Neural crest cell (in vitro differentiated cells): ENCODE measurements at places on chromosomes 16 and 17. TPM values are rescaled to one million over a fixed set of nuclear protein-coding genes. Genes with fewer than 3 reads are reported as not detected.
A peak's percentile ranks its signal among the peaks of the same experiment; 100 is the strongest.

DNA sequence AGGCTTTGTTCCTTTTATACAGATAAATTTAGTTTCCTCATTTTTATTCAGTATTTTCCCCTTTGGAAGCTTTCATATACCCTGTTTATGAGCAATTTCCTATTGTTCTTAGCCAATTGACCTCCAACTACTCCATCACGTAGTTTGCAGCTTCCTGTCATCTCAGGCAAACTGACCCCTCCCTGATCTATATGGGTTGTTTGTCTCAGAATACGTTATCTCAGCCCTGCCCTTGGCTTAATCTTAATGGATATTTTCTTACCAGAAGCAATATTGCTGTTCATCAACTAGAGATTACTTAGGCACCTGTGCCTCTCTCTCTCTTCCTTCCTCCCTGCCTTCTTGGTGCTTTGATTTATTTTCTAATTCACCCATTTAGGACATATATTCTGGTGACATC, 81.2 kb downstream of the ZNF18 start:
- DNase-seq, result no peak

DNA sequence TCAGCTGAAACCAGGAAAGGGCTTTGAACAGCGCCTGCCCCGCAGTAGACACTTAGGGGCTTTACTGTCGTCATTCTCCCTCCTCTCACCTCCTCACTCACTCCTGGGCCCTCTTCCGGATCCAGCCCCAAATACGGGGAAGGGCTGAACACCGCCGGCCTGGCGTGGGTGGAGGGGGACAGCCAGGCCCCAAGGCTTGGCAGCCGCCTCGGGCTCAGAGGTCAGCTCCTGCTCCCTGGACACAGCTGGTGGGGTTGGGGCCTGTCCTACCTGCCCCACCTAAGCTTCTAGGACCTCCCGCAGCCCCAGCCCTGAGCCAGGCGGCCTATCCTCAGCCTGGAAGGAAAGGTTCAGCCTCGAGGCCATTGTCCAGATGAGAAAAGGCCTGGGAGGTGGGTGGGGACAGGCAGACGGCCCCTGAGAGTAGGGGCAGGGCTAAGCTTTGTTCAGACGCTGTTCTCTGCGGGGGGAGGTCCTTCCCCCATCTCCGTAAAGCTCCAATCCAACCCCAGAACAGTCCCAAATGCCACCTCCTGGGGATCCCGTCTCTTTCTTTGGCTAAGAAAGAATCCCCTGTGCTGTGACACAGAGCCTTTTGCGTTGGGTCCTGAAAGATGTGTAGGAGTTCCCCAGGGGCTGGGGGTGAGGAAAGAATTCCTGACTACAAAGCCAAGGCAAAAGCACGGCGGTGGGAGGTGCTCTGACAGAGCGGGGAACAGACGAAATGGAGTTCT, 881 bp upstream of the LLGL1 start:
- peak; percentile 54 for DNase-seq

SMTNL2 gene
- 1.1 and 1.4 TPM in 2 replicates for total RNA-seq

DNA sequence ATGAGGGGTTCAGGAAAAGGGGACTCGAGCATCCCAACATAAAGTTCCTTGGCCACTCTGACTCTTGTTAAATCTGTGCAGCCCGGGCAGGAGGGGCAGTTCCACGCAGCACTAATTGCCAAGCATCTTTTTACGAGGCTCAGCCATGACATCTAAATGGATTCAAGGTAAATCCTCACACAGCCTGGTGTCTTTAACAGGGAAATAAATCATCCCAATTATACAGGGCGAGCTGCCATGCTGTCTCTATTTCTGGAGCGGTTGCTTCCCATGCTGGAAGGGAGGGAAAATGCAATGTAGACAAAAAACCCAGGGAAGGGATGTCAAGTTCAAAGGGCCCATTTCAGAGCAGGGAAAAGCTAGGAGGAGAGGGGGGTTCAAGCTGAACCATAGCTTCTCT, 110.0 kb downstream of the GAS7 start:
- no peak for DNase-seq

- no peak for DNase-seq
These were observed 19.9 kb downstream of the LGALS3BP start for GRCh38 chr17:78959803-78960202.

DNA sequence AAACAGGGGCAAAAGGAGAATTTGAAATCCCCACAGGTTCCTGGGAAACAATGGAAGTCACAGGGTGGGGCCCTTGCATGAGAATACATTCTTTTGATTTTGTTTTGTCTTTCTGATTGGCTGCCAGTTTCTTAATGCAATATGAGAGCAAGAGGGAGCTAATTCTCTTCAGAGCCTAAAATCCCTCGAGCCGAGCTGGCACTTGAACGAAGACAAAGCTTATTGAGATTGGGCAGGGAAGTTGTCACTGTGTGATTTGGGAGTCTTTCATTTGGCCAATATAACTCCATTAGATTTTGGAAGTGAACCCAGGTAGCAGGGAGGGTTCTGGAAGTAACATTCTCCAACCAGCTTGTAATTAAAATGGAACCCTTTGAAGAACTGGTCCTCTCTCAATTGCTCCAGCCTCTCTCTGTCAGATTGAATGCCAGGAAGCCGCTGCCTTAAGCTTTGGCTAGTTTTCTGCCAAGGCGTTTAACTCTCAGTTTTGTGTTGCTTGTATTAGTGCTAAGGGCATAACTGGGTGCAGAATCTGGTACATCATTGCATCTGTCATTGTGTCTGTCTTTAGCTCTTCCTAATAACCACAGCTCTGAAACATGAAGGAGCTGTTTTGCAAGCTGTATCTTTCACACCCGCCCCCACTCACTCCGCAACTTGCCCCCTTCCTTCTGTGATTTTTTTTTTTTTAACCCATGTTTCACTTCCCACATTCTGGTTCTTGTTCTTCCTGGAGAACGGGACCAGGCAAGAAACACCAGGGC, 272.0 kb downstream of the MAF start:
- no peak for DNase-seq

DNA sequence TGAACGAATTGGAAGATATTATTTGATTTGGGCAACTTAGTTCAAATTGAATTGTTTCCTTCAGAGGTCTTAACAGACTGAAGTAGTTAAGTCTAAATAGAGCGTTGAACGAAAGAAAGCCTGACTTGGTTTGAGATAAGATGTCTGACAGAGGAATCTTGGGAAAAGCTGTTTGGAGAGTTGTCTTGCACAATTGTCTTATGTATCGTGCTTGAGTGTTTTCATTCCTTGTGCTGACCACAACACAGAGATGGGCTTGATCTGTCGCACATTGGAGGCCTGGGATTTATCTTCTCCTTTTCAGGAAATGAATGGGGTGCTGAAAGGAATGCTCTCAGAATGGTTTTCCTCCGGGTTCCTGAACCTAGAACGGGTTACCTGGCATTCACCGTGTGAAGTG, 7.8 kb downstream of the MLYCD start:
- no peak for DNase-seq

DNA sequence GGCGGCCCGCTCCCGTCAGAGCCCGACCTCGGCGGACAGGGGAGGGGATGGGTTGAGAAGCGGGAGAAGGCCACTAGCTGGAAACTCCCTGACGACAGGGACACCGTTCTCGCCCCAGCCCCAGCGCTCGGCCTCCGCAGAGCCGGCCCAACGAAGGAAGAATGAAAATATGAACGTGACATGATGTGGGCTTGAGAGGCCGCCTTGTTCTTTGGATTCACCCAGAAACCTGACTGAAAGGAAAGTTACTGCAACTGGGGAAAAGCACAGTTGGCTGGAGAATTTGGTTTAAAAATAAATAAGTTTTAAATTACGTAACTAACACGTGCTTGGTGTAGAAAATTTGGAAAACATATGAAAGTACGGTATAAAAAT, 21.1 kb downstream of the NPTX1 start:
- DNase-seq, result peak; percentile 49

DNA sequence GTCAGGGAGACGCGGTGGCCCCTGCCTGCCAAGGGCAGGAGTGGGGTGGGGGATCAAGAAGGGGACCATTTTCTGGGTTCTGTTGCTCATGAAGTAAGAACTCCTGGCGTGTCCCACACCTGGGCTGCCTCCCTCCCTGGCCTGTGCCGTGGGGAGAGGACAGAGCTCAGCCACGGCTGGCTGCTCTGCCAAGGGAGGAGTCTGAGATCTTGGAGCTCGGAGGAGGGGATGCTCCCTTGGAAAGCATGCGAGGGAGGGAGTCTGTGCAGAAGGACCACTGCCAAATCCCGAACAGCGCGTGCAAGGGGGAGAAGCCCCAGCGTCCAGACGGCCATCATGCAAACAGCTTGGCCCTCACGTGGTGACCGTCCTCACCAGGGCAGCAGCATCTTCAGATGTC, 64.2 kb upstream of the ZNF469 start:
- no peak for DNase-seq

THRA gene
- 15.0 and 15.3 TPM in 2 replicates for total RNA-seq

GRCh38 chr17:41882756-41883155, 17.5 kb upstream of the KLHL11 start:
- DNase-seq, result no peak

GRCh38 chr17:14605267-14605599, 304.4 kb downstream of the HS3ST3B1 start:
- DNase-seq, result no peak

GRCh38 chr17:45846646-45847045, 2.0 kb downstream of the SPPL2C start:
- DNase-seq, result no peak

GRCh38 chr17:66865151-66865550, 30.2 kb downstream of the CACNG5 start:
- DNase-seq, result no peak

DNA sequence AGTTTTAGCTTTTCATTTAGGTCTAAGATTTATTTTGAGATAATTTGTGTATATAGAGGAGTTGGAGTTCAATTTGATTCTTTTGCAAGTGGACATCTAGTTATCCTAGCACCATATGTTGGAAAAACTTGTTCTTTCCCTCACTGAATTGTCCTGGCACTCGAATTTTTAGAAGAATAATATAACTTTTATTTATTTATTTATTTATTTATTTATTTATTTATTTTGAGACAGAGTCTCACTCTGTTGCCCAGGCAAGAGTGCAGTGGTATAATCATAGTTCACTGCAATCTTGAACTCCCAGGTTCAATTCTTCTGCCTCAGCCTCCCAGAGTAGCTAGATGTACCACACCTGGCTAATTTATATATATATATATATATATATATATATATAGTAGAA, 29.4 kb downstream of the PPM1E start:
- DNase-seq, result no peak

GRCh38 chr16:27189335-27189972, 13.9 kb upstream of the KDM8 start:
- DNase-seq, result no peak

GRCh38 chr17:49656247-49656646, 21.6 kb downstream of the SPOP start:
- DNase-seq, result no peak

- DNase-seq, result no peak
These were observed 19.7 kb downstream of the CMIP start for GRCh38 chr16:81464279-81464678.

DNA sequence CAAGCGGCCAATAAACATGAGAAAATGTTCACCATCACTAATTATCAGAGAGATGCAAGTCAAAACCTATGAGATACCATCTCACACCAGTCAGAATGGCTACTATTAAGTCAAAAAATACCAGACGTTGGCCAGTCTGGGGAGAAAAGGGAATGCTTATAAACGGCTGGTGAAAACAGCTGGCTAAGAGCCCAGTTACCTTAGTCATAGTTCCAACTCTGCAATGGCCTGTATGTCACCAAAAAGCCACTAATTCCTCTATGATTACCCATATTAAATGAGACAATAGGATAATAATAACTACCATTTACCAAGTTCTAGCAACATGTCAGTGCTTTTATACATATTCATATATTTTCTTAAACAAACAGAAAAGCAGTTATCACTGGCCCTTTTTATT, 42.9 kb upstream of the CDRT4 start:
- no peak for DNase-seq

DNA sequence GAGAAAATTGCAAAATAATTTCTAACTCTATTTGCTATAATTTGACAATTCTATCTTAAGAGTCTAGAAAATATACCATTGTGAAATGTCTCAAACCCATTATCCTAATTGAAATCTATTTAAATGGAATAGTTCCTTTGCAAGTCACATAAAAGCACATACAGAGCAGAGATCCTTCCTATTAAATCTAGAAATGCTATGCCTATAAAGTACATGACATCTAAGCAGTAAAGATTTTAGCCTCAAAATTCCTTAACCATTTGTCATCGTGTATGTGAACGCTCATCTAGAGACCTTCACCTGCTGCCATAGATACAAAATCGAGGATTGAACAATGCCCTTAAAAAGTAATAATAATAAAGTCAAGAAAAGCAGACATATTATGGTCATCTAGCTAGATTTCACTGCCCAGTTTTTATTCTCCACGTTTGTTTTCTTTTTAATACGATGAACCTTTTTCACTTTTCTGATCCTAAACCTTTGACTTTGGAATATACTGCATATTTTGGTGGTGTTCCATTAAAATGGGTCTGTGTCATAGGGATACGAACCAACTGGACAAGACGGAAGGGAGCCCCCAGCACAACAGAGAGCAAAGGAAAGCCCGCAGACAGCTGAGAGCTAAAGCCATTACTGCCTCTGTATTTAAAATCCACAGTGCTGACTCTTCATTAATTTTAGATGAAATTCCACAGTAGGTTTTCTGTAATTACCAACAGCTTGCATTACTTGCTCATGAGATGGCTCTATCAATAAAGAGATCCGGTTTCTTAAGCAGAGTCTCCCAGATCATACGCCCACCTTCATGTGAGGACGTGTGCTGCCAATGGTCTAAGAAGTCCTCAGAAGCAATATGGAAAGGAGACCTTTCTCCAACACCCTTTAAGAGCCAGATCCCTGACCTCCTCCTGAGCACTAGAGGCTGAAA, 17.6 kb downstream of the TEX2 start:
- no peak for DNase-seq

DNA sequence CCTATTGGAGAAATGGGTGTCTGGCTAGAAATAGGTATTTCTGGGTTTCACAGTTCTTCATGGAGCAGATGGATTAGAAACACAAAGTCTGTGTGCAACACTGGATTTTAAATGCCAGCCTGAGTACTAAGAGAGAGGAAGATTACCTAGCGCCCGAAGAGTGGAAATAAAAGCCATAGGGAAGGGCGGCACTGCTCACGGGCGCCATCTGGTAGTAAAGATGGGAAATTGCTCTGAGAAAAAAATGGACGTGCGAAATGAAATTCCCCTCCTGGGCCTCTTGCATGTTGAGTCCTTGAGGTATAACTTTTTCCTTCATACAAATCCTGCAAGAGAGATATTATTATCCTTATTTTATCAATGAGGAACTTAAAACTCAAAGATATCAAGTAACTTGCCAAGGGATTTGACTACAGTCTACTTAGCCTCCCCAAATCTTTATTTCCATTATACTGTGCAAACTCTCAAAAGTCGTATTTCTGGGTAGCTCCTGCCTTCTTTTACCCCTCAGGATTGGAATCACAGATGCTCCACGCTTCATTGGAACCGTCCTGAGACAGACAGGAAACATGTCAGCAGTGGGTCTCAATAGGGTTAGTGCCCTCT, 72.8 kb downstream of the MMD start:
- peak; percentile 46 for DNase-seq

GRCh38 chr17:32720671-32721070, 156.3 kb downstream of the MYO1D start:
- DNase-seq, result no peak

CSH2 gene
- not detected in 2 replicates for total RNA-seq

AIPL1 gene
- not detected in 2 replicates for total RNA-seq
